Stimulated activated CD4-positive, alpha-beta T cell treated with anti-CD3 and anti-CD28 coated beads, Interleukin-1b, Interleukin-23, amount 100 ng/mL, for 1 hour (primary cell): ENCODE measurements at places on chromosomes 11 and 22.
A peak's percentile ranks its signal among the peaks of the same experiment; 100 is the strongest.

- DNase-seq: no peak
Measured at GRCh38 chr22:30340911-30341685, 14.4 kb upstream of the TBC1D10A start.

GRCh38 chr11:18710545-18710944 lies 12.0 kb downstream of the TMEM86A start:
- DNase-seq: no peak

DNA sequence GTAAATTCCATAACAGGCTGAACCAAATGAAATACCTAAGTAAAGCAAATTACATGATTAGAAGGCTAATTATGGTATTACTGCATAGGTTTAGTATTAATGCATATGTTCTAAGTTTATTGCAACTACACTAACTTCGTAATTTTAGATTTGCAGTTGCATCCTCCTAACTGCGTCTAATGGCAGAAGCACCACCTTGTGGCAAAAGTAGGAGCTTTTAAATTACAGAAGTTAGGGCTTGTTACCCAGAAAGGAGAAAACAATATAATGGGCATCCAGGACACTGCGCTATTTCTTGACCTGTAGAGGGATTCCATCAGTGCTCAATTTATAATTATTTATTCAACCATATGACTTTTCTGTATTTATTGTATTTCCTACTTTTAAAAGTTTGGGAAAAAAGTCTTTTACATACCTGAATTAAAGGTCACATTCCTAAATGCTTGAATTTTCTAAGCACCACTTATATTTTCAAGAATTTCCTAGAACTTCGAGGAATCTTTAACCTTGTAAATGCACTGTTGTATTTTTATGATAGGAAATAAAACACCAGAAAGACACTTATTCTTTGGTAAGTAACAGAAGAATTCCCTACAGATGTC lies 16.3 kb upstream of the GPR83 start:
- DNase-seq: no peak

GRCh38 chr22:39316440-39317083 lies 2.9 kb downstream of the RPL3 start:
- DNase-seq: peak; percentile 56

DNA sequence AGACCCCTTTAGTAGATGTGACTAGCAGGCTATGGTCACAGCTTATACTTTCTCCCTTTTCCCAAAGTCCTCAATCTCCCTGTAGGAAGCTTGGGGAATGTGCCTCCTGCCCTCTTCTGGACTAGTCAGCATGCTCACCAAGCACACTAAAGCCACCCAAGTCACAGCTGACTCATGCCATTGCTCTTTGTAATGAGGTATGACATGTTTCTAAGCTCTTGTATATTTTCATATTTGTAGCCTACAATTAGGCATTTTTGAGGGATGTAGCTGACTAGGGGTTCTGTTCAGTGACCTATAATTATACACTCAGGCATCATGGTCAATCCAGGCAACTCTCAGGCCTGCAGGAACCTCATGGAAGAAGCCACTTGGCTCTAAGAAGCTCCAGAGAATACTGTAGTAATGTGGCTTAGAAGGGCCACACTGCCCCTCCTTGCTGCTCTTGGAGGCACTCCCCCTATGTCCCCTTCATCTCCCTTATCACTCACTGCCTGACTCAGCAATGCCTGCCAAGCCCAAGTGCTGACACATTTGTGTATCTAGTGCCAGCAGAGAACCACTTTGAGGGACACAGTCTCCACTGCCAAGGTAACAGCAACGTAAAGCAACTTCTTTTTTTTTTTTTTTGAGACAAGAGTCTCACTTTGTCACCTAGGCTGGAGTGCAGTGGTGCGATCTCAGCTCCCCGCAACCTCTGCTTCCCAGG lies 86.2 kb downstream of the RPL27A start:
- no peak for DNase-seq

GRCh38 chr22:40578171-40578570 lies 58.3 kb downstream of the MRTFA start:
- DNase-seq: no peak

DNA sequence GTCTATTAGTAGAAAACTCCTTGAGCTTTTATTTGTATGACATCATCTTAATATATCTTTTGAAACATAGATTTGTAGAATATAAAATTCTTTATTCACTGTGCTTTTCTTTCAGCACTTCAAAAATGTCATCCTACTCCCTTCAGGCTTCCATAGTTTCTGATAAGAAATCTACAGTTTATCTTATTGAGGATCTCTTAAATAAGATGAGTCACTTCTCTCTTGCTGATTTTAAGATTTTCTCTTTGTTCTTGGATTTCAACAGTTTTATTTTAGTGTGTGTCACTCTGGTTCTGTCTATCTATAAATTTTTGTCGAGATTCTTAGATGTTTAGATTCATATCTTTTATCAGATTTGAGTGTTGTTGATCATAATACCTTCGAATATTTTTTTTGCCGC lies 566.1 kb upstream of the CHORDC1 start:
- no peak for DNase-seq

- no peak for DNase-seq
Measured at GRCh38 chr11:69106031-69106811, 49.5 kb upstream of the SMIM38 start.

GRCh38 chr11:119844808-119845207 lies 115.8 kb upstream of the NECTIN1 start:
- DNase-seq: no peak

GRCh38 chr11:5671831-5672230 lies 13.0 kb downstream of the TRIM5 start:
- no peak for DNase-seq

- no peak for DNase-seq
Measured at GRCh38 chr11:120660024-120660565, 148.5 kb downstream of the GRIK4 start.

- DNase-seq: no peak
Measured at GRCh38 chr11:34036456-34036855, 15.1 kb upstream of the CAPRIN1 start.

GRCh38 chr11:124114942-124115781 lies at the start of gene VWA5A:
VWA5A (plus strand) TSS chr11:124115450; CDS start chr11:124117512, 2,062 bp downstream.
- DNase-seq: peak; percentile 52

GRCh38 chr11:105986554-105986953 lies 35.5 kb downstream of the MSANTD4 start:
- no peak for DNase-seq

DNA sequence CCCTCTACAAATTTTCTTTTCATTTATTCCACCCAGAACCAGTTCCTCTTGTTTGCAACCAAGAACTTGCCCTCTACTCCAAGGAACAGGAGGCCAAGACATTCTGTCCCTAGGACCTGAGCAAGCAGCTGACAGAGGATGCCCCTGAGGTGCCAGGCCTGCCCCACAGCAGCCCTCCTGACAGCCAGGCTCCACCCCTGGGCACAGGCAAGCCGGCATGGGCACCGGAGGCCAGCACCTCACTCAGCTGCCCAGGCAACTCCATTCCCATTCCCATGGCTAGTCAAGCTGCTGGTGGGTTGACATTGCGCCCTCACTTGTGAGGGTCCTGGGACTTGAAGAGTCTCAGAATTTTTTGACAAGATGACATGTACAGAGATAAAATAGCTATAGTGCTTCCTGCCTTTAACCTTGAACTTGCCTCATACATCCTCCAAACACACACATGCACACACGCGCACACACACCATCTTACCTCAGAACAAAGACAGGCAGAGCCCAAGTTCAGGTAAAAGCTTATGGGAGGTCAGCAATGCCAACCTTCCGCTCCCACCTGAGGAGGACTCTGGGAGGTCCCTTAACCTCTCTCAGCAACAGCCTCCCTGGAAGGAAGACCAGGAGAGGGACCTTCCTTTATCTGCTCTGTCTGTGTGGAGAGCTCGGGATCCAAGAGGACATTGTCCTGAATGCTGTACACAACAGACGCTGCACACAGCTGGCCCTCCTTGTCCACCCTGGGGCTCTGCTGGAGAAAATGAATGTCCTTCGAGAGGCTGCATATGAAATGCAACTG lies 620.9 kb upstream of the CADM1 start:
- DNase-seq: no peak

DNA sequence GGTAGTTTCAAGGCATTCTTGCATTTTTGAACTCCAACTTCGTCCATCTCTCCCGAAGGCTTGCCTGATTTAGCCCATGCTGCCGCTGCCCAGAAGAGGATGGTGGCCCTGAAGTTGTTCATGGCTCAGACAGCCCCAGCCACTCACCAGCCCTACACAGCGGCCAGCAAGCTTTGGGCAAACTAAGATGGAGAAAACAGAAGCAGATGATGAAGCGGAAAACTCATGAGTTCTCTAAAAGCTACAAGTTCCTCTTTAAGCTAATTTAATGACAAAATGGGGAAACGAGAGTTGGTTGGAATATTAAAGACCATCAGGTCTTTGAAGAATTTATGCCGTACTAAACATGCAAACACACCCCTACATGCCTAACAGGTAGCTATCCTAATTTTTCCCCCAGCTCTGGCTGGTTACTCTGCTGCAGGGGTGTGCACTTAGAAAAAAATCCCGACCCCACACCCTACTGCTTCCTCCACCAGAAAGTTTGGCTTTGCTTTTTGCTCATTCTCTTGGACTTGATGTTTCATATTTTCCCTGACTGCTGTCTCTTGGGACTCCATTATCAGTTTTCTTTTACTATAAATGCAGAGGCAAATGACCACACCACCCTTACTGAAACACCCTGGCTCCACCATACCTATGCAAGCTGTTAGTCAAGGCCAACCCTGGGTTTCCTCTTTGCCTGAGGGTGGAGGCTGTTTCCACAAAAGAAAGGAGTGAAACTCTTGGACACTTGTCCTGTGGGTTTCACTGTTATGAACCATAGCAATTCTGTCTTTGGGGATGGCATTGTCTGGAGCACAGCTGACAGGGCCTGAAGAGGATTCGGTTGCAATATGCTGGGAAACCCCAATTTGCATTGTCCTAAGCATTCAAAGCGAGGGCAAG lies at the start of gene MPEG1:
Gene MPEG1 (minus strand): TSS at position 184 of the 888 bp plus-strand sequence. CDS start 62 bp downstream, at position 122.
- DNase-seq: no peak

DNA sequence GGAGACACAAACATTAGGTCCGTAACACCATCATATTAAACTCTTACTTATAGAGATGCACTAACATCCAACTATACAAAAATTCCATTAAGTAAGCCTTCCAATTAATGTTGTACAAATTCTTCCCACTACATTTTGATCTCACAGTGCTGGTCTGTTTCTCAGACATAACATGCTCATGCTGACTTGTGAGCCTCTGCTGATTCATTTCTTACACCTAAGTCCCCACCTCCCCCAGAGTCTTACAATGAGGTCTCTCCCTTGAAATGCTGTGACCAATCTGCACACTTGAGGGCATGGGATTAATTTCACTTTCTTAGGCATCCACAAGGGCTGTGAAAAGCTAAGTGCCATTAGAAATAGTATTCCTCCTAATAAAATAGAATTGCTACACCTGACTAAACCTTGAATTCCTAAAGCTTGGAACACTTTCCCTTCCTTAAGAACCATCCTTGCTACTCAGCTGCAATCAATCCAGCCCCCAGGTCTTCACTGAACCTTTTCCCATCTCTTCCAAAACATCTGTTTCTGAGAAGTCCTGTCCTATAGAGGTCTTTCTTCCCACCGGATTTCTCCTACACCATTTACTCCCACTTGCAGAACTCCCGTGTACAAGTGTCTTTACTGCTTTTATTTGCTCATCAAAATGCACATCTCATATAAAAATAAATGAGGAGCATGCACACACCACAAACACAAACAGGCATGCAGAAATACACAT lies 2.0 kb downstream of the HBG1 start:
- no peak for DNase-seq

DNA sequence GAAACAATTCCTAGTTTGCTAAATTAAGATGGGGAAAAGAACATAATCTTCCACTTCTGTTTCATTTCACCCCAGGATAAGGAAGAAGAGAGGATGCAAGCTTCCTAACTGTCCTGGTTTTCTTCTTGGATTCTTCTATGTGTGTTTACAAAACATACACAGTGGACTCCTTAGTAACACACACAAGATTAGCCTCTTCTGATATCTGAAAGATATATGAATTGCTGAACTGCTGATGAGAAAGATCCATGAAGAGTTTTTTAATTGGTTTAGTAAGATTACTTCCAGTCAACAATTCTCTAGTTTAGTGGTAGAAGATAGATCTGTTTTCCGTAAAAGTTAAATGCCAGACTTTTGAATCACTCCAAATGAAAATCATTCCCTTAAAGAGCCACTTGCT lies 86.8 kb downstream of the WT1 start:
- no peak for DNase-seq

- no peak for DNase-seq
Measured at GRCh38 chr22:38874529-38875222, 2.7 kb upstream of the CBX6 start.

DNA sequence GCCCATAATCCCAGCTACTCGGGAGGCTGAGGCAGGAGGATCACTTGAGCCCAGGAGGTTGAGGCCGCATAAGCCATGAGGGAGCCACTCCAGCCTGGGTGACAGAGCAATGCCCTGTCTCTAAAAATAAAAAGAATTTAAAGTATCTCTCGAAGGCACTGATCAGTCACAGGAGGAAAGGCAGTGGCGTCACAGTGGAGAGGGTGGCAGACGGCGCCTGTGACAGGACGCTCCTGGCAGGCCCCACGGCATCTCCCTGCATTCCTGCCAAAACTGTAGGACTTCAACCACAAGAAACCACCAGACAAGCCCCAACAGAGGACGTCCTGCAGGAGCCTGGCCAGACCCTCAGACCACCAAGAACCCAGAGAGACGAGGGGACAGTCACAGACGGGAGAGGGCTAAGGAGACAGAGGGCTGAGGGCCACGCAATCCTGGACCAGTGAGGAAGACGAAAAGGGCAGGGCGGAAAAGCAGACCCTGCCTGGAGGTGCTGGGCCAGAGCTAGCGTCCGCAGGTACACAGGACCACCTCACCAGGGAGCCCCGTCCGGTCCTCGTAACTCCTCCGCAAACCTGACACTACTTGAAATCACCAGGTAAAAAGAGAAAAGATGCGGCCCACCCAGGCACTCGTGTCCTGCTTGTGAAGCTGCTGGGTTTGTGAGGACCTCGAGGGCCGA lies 5.9 kb downstream of the RNH1 start:
- DNase-seq: no peak

GRCh38 chr11:121420398-121420797 lies 31.7 kb upstream of the SORL1 start:
- DNase-seq: no peak

- no peak for DNase-seq
Measured at GRCh38 chr11:127890030-127890615, 697.2 kb downstream of the ETS1 start.
